ENCODE measurements at places on chromosomes 5 and 9.

GRCh38 chr5:61304590-61305381 lies 27.3 kb upstream of the ZSWIM6 start:
- no peak for DNase-seq

GRCh38 chr5:173187054-173187743 lies 42.9 kb downstream of the BNIP1 start:
- DNase-seq, result peak; percentile 14

GRCh38 chr9:14127656-14128055 lies 186.3 kb downstream of the NFIB start:
- no peak for DNase-seq

GRCh38 chr9:98081477-98082219 lies 25.1 kb downstream of the NANS start:
- no peak for DNase-seq

- DNase-seq, result no peak
Observed at GRCh38 chr5:154782326-154782725, 27.1 kb downstream of the LARP1 start.

GRCh38 chr5:62778316-62779009 lies 199.8 kb downstream of the LRRC70 start:
- no peak for DNase-seq

DNA sequence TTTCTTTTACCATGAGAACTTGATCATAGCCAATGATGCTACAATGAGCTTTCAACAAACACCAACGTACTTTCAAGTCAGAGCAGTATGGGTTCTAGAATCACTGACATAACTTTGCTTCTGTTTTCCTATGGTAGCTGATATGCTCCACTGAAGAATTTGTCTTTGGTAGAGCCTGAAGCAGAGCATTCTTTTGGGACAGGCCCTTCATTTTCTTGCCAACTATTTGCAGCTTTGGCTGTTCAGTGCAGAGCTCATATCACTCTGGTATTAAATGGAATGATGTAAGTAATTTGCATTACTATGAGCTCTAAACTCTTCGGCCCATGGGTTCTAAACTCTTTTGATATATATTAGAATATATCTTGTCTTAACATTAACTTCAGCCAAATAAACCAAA lies 51.8 kb upstream of the APC start:
- no peak for DNase-seq

DNA sequence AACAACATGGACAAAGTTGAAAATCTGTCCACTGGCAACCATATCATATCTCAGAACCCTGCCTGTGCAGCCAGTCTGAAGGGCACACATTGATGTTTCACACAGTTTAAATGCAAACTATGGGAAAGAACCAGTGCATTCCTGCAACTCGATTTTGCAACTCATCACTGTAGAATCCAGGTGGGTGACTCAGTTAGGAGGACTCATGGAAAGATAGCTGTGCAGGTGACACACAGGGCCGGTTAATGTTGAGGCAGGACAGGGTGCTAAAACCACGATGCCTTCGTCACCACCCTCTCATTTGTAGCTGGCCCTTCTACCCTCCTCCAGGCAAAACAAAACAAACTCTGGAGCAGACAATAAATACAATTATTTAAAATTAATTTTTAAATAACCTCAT lies 62.8 kb downstream of the TLE1 start:
- DNase-seq, result no peak

- no peak for DNase-seq
Observed at GRCh38 chr5:76863001-76863400, 13.2 kb downstream of the S100Z start.

GRCh38 chr5:170785416-170785815 lies 1.9 kb downstream of the GABRP start:
- DNase-seq, result no peak

GRCh38 chr5:154097031-154097430 lies 58.3 kb downstream of the MFAP3 start:
- DNase-seq, result no peak

GRCh38 chr9:34562135-34562745 lies 27.3 kb downstream of the CNTFR start:
- no peak for DNase-seq

DNA sequence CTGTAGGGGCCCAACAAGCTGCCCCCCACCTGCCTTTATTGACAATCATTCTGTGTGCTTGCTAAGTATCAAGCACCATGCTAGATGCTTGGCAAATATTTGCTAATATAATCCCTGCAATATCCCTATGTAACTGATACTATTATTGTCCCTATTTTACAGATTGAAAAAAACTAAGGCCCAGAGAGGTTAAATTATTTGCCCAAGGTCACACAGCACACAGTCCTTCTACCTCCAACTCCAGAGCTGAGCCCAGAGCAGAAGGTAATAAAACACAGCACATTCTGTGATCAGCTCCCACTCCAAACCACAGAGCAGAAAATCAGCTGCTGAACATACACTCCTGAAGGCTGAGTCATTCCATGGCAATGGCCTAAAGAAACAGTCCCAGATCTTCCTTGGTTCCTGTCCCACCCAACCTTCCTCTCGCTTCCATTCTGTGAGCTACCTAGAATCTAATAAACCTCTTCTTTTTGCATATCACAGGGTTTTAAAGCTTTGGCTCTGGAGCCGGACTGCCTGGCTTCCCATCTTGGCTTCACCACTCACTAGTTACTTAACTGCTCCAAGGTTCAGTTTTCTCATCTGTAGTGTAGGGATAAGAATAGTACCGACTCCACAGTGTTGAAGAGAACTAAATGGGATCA lies 66.7 kb upstream of the ADRA1B start:
- no peak for DNase-seq

DNA sequence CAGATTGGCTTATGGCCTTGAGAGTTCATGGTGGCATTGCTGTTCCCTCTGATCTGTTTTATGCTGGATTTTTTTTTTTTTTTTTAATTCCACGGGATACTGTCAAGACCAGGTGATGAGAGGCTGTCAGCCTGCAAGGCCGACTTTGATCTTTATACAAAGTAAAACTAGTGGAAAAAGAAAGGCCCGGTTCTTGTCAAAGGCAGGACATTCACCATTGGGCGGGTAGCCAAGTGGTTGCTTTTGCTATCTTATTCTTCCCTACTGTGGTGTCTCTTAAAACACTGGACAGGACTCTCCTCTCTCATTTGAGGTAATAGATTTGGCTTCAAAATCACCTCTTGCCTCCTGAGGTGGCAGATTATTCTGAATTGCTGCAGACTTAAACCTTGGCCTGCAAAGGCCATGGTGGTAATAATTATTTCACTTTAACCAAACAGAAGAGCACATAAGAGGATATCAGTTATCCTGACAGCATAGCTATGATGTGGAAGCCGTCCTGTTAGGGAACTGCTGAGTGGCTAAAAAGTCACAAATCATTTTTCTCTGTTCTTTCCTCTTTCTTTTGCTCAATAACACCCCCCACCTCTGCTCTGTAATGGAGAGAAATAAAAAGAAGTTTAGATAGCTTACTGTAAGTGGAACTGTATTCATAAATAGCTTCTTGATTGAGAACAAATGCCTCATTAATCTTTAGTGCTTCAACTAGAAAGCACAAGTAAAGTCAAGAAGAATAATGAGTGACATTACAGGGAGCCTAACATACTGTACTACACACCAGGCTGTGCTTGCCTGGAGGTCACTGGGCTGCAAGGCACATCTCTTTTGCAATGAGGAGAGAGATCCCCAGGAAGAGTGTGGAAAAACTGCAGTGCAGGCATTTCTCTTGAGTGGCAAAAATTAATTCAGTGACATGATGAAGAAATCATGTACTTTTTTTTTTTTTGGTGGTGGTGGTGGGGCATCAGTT lies 275.6 kb downstream of the KDM4C start:
- DNase-seq, result no peak

DNA sequence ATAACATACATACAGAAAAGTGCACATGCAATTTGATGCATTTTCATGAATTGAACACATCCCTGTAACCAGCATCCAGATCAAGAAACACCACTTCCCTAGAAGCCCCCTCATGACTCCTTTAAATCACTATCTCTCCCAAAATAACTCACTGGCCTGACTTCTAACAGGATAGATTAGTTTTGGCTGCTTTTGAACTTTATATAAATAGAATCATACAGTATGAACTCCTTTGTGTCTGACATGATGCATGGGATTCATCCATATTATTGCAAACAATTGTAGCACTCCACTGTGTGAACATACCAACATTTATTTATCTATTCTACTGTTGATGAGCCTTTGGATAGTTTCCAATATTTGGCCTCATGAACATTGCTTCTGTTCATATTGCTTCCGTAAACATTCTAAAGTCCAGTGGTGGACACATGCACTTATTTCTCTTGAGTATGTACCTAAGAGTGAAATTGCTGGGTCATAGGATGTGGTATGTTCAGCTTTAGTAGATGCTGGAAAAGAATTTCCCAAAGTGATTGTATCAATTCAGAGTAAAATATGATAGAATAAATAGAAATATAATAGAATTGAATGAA lies 148.7 kb upstream of the GDNF start:
- no peak for DNase-seq

DNA sequence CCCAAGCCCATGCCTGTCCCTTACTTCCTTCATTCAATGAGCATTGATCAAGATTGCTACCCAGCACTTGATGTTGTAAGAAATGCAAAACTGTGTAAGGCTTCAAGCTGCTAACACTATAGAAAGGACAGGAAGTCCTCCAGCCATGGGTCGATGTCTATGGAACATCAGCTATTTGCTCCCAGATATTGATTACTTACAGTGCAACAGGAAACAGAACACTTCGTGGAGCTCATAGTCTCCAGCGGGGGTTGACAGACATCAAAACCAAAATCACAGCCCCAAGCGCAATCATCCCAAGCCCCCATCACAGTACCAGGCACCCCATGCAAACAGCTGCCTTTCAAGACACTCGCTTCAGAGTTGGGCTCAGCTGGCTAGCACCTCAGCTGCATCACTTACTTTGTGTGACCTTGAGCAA lies 26.8 kb upstream of the DUSP1 start:
- no peak for DNase-seq

DNA sequence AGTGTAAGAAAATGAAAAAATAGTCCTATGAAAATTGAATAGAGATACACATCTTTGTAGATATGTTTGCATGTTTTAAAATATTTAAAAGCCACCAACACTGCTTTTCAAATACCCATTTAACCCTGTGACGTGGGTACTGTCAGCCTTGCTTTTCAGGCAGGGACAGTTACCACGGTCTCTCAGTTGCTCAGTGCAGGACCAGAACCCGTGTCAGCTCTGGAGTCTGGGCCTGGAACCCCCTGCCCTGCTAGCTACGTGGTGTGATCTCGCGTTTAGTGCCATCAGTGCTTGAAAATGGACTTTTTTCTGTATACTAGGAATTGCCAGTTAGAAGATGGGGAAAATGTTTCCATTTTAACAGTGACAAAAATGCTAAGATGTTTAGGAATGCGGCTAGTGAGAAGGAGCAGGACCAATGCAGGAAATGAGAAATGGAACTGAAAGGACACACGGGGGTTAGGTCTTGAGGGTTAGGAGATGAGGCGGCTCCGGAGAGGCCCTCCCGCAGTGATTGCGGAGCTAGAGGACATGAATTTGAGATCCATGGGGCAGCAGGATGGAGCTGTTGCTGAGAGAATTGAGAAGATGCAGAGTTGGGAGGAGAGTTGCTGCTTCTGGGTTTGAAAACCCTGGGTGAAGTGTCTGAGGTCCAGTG lies 13.7 kb downstream of the RNU6ATAC start:
- DNase-seq, result no peak

DNA sequence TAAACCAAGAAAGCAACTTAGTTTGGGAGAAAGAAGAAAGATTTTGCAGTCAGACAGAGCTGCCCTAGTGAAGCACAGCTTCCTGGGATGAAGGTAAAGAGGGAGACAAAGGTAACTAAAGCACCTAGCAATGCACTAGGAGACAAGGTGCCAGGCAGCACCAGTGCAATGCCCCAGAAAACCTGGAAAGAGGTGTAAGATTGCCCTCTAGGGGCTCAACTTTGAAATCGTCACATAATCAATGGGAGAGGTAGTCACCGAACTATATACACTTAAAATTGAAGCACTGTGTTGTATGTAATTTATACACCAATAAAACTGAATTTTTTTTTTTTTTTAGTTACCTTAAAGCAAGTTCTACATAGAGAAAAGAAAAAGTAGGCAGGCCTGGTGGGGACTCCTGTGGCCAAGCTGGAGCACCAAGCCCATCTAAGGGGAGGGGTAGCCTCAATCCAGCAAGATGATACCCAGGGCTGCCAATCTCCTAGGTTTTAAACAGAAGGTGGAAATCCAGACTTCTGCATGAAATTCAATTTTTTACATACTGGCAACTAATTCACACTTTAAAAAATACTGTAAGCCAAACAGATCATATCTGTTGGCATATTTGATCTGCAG lies 48.2 kb downstream of the CDK5RAP2 start:
- no peak for DNase-seq

- DNase-seq, result no peak
Observed at GRCh38 chr5:56026863-56027300, 32.1 kb upstream of the IL6ST start.

DNA sequence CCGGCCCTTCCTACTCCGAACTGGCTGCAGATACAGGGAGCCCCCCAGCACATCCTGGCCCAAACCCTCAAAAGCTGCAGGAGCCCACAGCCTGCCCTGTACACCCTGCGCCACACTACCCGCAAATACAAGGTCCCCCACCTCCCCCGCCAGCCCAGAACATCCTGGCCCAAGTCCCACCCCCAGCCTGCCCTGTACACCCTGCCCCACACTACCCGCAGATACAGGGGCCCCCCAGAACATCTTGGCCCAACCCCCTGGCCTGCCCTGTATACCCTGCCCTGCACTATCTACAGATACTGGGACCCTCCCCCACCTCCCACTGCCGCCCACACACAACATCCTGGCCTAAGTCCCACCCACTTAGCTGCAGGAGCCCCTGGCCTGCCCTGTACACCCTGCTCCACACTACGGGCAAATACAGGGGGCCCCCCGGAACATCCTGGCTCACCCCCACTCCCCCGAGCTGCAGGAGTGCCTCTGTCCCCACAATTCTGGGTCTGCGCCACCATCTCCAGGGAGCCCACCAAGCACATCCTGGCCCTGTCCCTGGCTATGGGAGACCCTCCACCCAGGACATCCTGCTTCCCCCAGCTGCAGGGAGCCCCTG lies 8.3 kb downstream of the LPCAT1 start:
- DNase-seq, result no peak

- no peak for DNase-seq
Observed at GRCh38 chr5:59782856-59783255, 110.7 kb downstream of the PDE4D start.

GRCh38 chr5:98905857-98906688 lies 22.7 kb downstream of the CHD1 start:
- DNase-seq, result no peak

GRCh38 chr9:79264511-79265355 lies 307.0 kb upstream of the TLE4 start:
- DNase-seq, result no peak

DNA sequence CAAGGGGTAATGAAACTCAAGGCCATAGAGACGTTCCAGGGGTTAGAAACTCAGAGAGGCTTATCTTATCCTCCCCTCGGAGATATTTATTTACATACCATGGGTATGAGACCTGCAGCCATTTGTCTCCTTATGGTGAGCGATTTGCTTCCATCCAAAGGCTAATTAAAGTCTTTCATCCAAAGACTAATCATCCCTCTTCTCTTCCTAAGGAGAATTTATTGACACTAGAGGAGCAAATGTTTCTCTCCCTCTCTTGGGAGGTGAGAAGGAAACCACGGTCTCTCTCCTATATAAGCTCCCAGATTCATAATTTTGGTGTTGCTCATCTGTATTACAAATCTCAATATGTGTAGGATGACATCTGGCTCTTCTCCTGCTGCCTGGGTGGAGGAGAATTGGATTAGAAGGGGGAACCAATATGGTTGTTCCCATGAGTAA lies 31.0 kb upstream of the RPS23 start:
- DNase-seq, result no peak

All from T-cell (primary cell).